ENCODE measurements at places on chromosomes 7 and 10.

- DNase-seq: no peak
Measured at GRCh38 chr10:31413325-31413724, 94.3 kb downstream of the ZEB1 start.

DNA sequence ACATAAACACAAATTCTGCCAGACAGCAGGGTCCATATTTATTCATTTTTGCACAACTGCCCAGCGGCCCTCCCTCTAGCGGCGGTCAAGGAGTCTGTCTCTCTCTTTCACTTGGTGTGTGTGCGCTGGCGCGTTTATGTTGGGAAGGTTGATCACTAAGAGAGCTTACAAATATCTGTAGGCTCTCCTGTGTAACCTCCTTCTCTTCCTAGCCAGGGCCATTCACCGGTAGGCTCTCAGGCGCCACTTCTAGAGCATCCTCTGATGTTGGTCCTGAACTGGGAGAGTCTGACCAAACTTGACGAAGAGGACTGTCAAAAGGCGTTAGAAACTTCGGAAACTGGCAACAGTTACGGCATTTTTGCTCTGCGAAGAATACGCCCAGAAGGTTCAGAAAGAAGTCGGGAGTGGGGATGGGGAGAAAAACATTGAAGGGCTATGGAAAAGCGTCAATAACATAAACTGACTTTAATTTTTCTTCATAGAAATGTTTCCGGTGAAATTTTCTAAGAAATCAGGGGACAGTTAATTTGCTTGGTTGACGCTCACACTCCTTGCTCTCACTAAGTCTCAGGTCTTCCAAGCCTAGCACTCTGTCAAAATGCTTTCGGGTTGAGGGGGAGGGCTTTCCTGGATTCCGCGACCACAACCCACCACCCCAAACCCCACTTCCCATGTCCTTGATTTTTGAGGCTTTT lies 731.1 kb downstream of the ZWINT start:
- no peak for DNase-seq

- no peak for DNase-seq
Measured at GRCh38 chr7:104825099-104825498, 188.9 kb upstream of the KMT2E start.

GRCh38 chr10:61588770-61589211 lies 73.9 kb upstream of the CABCOCO1 start:
- DNase-seq: no peak

DNA sequence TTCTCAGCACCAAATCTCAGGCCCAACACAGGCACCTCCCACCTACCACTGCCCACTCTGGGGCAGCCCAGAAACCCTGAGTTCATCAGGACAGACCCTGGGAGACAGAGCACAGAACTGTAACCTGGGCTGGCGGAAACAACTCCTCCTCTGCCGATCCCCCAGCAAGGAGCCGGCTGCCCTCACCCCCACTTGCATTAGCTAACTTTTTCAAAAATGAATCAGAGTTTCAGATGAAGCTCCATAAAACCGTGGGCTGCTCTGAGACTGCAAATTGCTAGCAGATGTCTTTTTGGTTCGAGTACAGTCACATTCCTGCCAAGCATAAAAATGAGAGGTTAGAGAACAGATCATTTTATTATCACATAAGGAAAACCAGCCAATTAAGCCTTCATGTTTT lies 93.4 kb upstream of the PARD3 start:
- no peak for DNase-seq

GRCh38 chr10:101280511-101280910 lies 51.2 kb upstream of the LBX1 start:
- no peak for DNase-seq

DNA sequence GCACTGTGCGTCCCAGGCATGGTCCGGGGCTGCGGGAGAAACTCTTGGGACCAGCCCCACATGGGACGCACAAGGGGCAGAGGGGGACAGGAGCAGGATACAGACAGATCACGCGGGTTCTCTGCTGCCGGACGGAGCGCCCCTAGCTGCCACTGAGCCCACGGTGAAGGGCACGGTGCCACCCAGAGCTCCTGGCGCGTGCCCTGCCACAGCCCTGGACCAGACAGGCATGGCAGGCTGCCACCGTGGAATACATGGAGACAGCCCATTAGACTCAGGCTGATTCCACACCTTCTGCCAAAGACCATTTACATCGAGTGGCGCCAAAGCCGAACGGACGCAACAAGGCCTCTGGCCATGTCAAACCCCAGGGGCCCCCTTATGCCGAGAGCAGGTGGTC lies 90.4 kb downstream of the MAD1L1 start:
- DNase-seq: no peak

GRCh38 chr7:138024765-138025164 lies 22.9 kb upstream of the CREB3L2 start:
- DNase-seq: no peak

DNA sequence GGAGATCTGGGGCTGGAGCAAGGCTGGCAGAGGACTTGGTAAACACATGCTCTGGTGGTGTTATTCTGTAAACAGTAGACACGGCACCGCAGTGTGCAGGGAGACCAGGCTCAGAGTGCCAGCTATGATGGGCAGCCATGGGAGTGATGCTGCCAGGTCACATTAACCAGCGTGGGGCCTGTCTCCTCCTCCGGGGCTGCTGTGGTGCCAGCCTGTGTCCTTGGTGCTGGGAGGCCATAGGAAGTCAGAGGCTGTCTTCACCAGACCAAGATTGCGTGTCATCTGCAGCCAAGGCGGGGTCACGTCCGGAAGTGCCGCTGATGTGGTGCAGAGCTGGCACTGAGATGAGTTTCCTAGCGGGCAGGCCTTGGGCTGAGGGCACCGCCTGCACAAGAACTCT lies 236.0 kb downstream of the GLRX3 start:
- no peak for DNase-seq

DNA sequence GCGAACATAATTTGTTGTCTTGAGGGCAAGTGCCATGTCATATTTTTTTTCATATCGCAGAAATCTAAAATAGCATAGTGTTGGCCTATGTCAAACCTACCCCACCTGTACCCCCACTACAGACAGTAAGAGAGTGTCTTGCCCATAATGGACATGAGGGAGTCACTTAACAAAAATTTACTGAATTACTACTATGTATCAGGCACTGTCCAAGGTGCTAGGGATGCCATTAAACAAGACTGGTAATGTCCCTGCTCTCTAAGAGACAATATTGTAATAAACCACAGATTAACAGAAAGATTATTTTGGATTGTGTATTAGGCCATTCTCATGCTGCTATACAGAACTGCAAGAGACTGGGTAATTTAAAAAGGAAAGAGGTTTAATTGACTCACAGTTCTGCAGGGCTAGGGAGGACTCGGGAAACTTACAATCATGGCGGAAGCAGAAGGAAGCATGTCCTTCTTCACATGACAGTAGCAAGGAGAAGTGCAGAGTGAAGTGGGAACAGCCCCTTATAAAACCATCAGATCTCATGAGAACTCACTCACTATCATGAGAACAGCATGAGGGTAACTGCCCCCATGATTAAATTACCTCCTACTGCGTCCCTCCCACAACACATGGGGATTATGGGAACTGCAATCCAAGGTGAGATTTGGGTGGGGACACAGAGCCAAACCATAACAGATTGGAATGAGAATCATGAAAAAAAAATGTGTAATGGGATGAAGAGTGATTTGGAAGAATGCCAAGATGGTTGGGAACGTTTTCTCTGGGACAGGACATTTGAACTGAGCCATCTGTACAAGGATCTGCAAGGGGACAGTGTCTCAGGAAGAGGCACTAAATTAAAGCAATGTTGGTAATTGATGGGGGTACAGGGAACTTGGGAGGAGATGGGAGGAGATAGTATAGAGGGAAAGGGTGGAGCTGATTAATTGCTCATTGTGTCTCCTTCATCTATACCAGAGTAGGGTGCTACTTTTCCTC lies 108.5 kb downstream of the FAM107B start:
- no peak for DNase-seq

DNA sequence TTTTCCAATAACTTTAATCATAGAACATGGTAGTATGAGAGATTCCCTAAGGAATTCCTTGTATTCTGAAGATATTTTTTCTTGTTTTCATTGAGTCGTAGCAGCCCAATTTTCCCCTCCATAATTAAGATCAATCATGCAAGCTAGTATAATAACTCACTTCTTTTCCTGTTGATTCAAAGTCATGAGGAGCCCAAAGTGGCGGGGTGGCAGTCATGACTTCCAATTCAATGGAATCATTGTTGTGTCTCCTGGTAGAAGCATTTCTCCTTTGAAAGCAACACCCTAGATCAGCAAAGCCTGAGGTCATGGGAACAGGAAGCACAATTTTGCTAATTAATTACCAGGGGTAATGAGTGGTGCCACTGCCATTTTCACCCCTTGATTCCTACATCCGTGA lies 77.6 kb upstream of the MAGI2 start:
- DNase-seq: no peak

DNA sequence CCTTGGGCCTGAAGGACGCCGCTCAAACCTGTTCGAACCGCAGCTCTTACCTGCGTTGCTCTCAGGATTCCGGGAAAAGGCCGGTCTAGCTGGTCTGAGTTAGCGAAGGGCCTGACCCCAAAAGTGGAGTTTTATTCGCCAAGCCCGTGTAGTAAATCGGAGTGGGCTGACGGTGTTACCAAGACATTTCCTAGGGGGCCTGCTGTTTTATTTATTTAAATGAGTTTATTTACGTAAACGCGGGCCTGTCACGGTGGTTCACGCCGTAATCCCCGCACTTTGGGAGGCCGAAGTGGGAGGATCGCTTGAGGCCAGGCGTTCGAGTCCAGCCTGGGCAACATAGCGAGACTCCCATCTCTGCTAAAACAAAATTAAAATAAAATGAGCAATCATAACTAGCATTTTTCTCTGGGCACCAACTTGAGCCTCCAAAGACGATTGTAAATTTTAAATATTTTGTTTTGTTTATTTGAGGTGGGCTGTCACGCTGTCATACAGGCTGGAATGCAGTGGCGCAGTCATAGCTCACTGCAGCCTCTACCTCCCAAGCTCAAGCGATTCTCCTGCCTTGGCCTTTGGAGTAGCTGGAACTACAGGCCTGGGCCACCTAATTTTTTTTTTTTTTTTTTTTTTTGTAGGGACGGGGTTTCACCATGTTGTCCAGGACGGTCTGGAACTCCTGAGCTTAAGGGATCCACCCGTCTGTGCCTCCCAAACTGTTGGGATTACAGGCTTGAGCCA lies 903 bp downstream of the ZNF655 start:
- DNase-seq: no peak

DNA sequence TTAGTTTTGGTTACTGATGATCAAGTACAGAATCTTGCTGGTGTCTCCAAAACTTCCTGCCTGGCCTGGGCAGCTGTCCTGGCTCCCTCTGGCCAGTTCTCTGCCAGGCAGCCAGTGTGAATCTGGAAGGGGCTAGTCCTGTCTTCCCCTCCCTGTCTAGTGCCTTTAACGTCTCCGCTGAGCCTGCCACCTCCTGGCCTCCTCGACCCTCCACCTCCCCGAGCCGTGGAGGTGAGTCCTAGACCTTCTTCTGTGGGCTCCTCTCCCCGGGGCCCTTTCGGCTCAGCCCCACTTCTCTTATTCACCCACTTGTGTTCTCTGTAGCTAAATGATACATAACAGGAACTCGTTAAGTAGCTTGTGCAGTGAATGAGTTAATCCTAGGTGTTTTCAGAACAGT lies 218.2 kb downstream of the MGMT start:
- DNase-seq: no peak

- DNase-seq: no peak
Measured at GRCh38 chr10:17954861-17955260, 3.1 kb downstream of the SLC39A12 start.

DNA sequence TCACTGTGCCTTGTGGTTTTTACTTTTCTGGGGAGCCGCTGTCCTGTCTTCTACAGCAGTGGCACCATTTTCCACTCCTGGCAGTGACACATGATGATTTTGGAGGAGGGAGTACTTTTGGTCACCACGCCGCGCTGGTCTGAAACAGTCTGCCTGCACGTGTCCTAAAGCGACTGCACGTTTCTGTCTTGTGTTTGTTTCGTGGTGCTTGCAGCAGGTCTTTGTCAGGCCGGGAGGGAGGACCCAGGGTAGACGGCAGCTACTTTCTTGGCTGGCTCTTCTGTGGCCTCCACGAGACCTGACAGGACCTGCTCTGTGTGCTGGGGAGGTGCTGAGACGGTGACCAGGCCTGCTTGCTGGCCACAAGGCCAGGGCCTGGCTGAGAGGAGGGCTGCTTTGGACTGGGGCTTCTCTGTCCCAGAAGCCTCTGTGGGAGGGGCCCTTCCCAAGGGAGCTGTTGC lies 82.0 kb downstream of the GLRX3 start:
- DNase-seq: no peak

DNA sequence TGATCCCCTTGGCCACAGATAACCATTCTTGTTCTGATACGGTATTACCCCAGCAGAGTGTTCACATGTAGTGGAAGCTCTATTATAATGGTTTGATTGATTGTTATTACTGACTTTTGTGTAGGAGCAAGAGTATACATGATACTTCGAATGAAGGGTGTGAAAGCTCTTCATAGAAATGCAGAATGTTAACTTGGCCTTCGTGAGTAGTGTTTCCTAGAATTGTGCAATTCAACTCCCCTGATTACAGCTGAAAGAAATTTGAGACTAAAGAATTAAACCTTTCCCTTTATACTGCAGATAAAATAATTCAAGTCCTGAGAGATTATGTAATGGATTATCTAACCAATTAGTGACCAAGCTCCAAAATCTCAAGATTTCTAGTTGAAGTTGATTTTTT lies 38.2 kb downstream of the MKLN1 start:
- DNase-seq: no peak

DNA sequence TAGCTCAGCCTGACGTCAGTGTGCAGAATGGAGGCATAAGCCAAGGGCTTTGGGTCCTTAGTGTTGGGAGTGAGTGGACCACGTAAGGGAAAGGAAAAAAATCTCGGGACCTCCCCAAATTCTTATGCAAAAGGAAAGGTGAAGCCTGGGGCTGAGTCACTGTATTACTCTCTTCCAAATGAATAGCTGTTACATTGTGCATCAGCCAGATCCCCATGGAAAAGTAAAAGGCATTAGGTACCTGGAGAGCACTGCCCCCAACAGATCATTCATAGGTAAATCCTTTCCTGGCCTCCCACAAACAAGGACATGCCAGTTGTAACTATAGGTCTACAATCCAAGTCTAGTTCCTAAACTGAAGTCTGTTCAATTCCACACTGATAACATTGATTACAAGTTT lies 170.5 kb downstream of the C1GALT1 start:
- DNase-seq: no peak

DNA sequence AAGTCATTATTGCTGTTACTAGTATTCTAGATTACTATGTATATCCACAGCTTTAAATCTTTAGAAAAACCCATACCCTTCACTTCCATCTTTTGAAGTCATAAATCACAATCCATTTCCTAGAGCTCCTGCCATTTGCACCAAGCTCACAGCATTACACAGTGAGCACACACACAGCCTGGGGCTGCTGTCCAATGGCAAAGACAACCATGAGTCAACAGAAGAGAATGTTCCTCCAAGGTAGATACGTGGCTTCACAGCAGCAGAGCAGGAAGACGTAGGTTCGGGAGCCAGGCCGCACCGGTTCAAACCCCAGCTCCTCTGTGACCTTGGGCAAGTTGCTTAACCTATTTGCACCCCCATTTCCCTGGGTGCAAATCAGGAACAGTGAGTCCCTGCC lies 234.6 kb downstream of the DIP2C start:
- no peak for DNase-seq

GRCh38 chr7:151948039-151948438 lies 8.2 kb upstream of the GALNTL5 start:
- DNase-seq: no peak

All from SIG-M5 (cell line).